ENCODE measurements at places on chromosomes 13 and 19. TPM values are rescaled to one million over a fixed set of nuclear protein-coding genes. Genes with fewer than 3 reads are reported as not detected.

- no peak for DNase-seq
Observed at GRCh38 chr19:47679251-47679900, 33.8 kb upstream of the EHD2 start.

DNA sequence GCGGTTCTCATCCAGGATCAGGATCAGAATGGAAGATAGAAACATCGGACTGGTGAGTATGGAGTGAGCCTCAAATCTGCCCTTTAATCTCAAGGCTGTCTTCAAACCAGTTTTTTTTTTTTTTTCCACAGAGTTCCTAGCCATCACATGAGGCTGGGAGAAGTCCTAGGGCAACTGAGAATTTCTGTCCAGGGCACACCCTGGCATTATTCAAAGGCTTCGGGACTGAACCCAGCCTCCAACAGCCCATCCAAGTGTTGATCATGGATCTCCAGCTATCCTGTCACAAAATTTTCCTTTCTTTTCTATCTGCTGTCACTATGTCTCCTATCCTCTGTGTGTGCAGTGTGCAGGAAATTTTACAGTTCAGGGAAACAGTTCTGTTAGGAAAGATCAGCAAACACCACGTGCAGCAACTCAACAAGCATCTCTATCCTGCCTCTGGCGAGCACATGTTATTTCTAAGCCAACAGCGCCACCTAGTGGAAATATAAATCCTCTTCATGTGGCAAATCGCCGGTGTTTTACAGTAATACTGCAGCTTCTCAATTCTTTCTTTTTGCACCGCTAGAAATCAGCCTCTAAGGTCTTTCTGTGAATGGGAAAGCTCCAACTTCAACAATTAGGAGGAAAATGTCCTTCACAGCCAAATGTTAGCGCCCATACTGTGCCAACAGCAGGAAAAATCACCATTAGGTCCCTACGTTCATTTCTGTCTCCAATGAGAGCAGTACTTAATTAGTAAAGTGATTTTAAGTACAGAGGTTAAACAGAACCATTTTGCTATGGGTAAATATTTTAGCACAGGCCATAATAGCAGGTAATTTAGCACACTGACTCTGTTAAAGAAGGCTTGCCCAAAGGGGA, 21.4 kb upstream of the ZNF181 start:
- DNase-seq = peak; percentile 42

DNA sequence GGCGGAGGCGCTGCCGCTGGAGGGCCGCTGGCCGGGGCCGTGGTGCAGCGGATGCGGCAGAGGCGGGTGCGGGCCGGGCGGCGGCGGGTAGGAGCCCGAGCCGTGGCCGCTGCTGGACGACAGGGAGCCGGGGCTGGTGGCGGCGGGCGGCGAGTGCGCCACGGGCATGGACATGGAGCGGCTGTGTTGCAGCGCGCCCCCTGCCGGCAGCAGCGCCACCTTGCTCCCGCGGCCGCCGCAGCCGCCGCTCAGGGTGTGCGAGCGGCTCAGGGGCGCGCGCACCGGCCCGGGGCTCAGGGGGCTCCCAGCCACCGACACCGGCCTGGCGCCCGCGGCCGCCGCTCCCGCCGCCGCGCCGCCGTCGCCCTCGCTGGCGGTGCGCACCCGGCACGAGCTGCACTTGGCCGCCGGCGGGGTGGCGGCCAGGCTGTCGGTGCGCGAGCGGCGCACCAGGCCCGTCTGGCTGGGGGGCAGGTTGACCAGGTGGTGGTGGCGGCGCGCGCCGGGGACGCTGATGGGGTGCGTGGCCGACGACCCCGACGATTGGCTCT, 1.7 kb downstream of the IRS2 start:
- no peak for DNase-seq

GRCh38 chr13:44842158-44842557, 147.1 kb downstream of the NUFIP1 start:
- DNase-seq = no peak

DNA sequence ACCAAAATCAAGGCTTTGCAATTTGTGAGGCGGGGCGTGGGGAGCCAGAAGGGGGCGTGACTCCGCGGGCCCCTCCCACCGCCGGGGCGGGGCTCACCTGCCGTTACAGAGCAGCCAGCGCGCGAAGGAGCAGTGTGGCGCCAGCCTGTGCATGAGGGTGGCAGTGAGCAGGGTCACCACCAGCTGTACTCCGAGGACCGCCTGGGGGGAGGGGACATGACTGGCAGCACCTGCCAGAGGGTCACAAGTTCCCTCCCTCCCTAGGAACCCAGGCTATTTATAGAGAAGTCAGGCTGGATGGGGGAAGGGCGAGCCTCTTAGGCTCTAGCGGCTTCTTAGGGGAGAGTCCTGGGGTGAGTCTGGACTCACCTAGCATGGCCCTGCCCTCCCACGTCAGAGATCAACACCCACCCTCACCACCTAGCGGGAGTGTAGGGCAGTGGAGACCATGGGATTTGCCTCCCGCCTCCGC, 3.6 kb downstream of the TMEM161A start:
- no peak for DNase-seq

DNA sequence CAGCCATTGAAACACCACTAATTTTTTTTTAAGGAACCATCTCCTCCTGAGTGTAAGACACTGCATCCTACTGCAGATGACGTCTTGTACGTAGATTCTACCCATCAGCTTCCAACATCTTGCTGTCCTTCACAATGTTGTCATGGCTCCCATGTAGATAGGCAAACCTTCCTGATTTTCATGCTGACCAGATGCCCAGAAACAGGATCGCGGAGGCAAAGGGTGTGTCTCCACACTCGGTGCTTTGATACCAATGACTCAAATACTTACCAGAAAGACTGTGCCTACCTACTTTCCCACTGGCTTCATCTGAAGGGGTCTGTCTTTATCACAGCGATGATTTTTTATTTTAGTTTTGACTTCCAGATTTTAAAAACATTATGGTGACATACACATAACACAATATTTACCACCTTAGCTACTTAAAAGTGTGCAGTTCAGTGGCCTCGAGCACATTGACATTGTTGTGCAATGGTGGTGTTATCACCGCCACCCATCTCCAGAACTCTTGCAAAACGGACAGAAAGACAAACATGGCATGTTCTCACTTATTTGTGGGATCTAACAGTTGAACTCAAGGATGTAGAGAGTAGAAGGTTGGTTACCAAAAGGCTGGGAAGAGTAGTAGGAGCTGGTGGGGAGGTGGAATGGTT, 94.0 kb upstream of the PEG3 start:
- DNase-seq = no peak

- no peak for DNase-seq
Observed at GRCh38 chr19:33693678-33694077, 71.9 kb downstream of the CHST8 start.

- no peak for DNase-seq
Observed at GRCh38 chr19:47019431-47020041, at the start of gene NPAS1. Gene NPAS1, plus strand, starts transcription at chr19:47019837. Its CDS starts 1,211 bp downstream, at chr19:47021048.

DNA sequence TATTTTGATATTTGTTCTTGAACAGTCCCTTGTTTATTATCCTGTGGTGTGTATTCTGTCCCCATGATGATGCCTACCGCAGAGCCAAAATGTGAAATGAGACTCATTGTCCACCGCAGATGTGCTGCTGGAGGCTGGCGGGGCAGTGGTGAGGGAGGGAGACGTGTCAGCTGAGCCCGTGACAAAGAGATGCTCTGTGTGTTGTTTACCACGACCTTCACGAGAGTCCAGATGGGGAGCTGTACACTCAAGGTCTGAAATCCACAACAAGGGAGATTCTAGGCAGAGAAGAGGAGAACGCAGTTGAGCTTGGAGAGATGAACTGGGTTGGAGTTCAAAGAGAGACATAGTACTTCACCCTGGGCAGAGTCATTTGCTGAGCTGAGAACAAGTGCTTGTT, 20.8 kb upstream of the AMER2 start:
- DNase-seq = no peak

DNA sequence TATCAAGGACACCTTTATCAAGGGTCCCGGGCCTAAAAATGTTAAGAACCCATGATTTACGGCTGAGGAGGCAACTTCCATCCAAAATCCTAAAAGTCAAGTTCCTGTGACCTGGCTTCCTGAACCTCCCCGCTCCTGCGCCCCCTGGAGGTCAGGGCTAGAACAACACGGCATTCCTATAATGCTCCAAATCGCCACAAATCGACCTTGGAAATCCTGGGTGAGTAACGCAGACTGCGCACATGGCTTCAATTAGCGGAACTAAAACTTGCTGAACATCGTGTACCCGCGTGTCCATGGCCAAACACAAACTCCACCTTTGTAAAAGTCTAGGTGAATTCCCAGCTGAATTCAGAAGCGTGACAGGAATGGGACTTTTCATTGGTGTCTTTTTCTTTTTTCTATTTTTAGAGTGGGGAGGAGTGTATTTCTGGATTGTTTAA, 4.3 kb upstream of the C5AR1 start:
- DNase-seq = no peak

GRCh38 chr19:3047496-3048189, 14.7 kb downstream of the TLE5 start:
- no peak for DNase-seq

DNA sequence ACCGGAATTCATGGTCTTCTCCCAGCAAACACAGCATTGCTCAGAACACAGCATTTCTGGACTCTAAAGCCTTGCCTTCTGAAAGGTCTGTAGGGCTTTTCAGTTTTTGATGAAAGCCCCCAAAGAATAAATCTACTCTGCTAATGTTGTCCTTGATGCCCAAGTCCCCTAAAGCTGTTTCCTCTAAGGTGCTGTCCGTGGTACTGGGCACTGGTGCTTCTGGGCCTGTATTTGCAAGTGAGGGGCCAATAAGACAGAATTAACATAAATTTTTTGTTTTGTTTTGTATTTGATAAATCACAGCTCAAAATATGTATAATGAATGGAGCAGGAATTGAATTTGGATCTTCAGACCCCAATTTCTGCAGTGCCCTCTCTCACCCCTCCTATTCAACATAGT, 12.1 kb upstream of the LGALS13 start:
- DNase-seq = peak; percentile 5

GRCh38 chr19:2235381-2236063, 607 bp downstream of the PLEKHJ1 start:
- no peak for DNase-seq

DNA sequence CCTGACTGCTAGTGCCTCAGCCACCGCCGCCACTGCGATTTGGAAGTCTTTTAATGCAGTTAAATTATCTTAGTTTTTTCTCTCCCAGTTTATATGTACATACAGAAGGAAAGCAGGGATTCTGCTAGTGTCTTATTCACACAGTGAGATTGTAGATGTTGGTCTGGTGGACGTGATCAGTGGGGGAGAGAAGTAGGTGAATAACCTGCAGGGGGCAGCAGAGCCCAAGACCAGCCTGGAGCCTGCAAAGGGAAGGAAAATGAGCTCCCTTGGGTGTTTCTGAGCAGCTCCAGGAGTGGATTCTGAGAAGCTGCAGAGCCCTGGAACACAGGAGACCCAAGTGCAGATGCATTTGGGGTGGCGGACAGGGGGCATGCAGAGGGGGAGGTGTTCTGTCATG, 26.3 kb downstream of the ZNF844 start:
- peak; percentile 49 for DNase-seq

DNA sequence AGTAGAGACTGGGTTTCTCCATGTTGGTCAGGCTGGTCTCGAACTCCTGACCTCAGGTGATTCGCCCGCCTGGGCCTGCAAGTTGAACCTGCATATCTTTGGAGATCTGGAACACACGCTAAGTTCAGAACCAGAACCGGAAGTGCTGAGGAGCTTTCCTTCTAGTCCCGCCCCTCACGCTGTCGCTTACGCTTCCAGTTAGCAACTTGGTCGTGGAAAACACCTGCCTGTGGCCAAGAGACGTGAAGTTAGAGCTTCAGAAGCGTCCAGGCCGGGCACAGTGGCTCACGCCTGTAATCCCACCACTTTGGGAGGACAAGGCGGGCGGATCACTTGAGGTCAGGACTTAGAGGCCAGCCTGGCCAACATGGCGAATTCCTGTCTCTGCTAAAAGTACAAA, 15.0 kb upstream of the ZNF57 start:
- no peak for DNase-seq

DNA sequence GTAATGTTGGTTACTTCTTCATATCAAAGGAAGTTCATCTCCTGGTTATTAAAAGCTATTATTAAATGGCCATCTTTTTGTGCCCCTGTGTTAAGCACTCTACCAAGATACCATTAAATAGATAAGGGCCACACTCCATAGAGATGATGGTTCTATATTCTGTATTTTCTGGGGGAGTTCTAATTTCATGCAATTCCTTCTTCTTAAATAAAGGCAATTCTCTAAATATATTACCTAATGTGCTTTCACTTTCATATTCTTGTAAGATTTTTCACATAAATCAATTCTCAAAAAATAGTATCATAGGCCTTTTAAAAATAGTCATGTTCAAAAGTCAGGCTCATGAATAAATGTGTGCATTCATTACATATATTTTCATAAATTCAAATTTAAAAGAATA, 47.0 kb upstream of the USPL1 start:
- no peak for DNase-seq

DNA sequence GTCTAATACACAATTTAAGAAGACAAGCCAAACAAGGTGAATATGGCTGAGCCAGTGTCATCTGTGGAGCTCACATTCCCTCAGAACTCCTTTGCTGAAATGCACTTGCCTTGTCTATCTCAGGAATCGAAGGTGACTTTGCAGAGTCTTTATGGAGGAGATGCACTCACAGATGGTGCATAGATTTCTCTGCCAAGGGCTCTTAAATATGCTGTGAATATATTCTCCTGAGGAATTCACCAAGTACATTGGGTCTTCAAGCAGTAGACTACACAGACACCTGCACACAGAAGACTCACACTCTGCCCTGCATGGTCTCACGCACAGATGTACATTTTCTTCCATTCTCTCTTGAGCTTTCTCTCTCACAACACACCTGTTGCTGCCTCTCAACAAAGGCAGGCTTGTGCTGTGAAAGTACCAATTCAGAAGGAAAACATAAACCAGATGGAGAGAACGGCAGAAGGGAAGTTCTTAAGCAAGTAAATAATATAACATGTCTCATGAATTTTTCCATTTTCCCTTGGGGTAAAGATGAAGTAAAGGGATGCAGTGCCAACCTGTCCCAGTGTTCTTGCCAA, 174.7 kb downstream of the DLEU7 start:
- no peak for DNase-seq

The C1QTNF9 gene
- polyA plus RNA-seq = 0.59 TPM

The NEK5 gene
- polyA plus RNA-seq = 5.0 TPM

The BEST2 gene
- not detected for polyA plus RNA-seq

The PPM1N gene
- polyA plus RNA-seq = not detected

The COMP gene
- 0.12 TPM for polyA plus RNA-seq

The NUCB1 gene
- polyA plus RNA-seq = 369 TPM

The SERP2 gene
- polyA plus RNA-seq = 10.3 TPM

The RRAS gene
- polyA plus RNA-seq = 25.3 TPM

The ANGPTL4 gene
- 5.0 TPM for polyA plus RNA-seq

The MAB21L1 gene
- polyA plus RNA-seq = 0.08 TPM

Data from right renal pelvis (tissue), 4 donors.